HAP-1 (cell line): ENCODE measurements at places on chromosomes 13 and 19.
A peak's percentile ranks its signal among the peaks of the same experiment; 100 is the strongest.

DNA sequence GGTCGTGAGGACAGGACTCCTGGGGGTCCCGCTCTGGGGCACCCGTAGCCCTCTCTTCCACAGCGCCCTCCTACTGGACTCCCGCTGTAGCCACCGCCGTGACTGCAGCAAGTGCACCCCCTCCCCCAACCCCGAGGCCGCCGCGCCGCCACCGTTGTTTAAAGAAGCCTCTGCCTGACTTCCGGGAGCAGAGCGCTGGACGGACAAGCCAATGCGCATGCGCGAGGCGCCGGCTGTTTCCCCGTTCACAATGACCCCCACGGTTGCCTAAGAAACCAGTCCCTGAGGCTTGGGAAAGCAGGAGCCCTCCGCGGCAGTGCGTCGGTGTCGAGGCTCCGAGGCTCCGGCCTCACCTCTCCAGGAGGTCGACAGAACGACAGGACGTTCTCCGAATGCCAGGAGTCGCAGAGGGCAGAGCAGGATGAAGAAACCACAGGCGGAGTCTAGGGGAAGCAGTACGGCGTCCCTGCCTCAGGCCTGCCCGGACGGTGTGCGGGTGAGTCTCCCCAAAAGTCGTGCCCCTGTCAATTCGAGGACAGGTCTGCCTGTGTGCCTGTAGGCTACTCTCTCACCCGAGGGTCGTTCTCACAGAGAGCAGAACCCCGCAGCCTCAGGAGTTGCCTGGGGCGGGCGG is 70.5 kb upstream of the ZNF420 start:
- no peak for DNase-seq

GRCh38 chr13:30915691-30916541 is 9.8 kb downstream of the MEDAG start:
- no peak for DNase-seq

- no peak for DNase-seq
These were observed 73.8 kb upstream of the FAM216B start for GRCh38 chr13:42707586-42707985.

DNA sequence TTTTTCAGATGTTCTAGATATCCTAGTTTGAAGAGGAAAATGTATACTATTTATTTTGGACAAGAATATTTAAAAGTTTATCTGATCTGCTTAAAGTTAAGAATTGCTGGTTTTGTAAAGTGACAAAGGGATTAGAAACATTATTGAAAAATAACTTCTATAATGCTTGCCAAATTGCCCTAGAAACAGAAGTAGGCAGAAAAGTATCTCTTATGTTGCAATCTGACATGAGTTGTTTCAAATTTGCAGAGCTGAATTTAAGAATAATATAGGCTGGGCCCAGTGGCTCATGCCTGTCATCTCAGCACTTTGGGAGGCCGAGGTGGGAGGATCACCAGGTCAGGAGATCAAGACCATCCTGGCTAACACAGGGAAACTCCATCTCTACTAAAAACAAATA is 777.1 kb downstream of the LIG4 start:
- DNase-seq = no peak

DNA sequence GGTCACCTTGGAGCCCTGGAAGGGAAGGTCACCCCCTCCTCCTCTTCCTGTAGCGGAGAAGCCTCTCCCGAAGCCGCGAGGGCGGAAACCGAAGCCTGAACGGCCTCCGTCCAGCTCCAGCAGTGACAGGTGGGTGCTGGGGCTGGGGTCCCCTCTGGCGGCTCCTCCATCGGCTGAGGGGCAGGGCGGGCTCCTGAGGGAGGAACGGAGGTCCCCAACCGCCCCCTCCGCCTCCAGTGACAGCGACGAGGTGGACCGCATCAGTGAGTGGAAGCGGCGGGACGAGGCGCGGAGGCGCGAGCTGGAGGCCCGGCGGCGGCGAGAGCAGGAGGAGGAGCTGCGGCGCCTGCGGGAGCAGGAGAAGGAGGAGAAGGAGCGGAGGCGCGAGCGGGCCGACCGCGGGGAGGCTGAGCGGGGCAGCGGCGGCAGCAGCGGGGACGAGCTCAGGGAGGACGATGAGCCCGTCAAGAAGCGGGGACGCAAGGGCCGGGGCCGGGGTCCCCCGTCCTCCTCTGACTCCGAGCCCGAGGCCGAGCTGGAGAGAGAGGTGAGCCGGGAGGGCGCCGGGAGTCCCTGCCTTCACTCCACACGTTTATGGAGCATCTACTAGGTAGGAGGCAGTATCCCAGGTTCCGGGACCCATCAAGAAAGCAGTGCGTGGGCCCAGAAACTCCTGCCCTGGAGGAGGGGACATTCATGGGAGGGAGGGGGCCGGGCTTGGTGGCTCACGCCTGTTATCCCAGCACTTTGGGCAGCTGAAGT is 22.0 kb downstream of the HDGFL2 start:
- no peak for DNase-seq

GRCh38 chr13:82962397-82962796 is 919.9 kb downstream of the SLITRK1 start:
- DNase-seq = no peak

DNA sequence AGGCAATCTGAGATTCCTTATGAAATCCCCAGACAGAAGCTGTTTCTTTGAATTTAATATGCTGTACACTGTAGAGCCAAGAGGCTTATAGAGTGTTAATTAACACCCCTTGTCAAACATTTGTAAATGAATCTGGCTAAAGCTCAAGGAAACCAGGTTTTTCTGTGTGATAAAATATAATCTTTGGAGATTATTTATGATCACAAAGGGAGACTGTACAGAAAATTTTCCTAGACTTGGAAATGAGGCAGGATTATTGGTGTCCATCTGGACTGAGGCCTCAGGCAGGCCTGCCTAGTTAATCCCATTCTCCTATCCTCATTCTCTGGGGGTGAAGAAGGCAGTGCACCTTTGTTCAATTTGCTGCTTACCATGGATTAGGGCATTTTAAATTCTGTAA is 17.8 kb downstream of the KL start:
- peak; percentile 66 for DNase-seq

DNA sequence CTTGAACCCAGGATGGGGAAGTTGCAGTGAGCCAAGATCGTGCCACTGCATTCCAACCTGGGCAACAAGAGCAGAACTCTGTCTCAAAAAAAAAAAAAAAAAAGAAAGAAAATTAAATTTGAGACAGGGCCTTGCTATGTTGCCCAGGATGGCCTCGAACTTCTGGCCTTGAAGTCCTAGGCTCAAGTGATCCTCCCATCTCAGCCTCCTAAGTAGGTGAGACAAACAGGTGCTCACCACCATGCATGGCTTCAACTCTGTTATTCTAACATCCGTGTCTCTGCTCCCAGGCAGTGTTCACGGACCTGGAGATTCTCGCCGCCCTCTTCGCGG is 40.3 kb downstream of the PDE4A start:
- no peak for DNase-seq

GRCh38 chr19:49556412-49557398 is 23.7 kb downstream of the NOSIP start:
- DNase-seq = no peak

DNA sequence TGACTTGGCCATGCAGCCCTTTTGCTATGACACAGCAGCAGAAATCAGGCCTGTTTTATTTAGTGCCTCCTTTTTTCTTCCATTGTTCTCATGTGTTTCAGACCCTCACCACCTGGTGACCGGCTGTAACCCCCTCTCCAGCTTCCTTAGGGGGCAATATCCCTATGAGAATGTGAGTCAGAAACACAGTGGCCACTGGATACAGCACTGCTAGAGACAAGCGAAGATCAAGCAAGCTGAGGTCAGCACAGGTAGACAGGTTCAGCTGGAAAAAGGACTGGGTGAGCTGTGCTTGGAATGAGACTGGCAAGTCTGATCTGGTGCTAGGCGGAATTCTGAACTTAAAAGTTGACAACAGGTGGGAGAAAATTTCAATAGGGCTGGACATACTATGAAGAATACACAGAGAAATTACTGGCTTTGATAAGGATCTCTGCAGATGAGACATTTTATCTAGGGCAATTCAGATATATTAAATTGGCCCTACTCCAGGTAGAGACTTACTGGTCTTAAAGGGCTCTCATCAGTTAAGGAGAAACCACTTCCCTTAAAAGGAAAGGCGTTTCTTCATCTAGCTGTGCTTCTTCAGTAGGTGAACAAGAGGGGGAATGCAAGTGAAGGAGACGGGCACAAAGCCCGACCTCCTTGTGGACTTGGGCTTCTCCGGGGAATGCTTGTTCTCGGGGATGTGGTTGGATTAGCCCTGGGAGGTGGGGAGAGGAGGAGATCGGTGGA is 83.3 kb downstream of the ERCC5 start:
- DNase-seq = no peak
